ENCODE measurements at places on chromosomes 4 and X.

DNA sequence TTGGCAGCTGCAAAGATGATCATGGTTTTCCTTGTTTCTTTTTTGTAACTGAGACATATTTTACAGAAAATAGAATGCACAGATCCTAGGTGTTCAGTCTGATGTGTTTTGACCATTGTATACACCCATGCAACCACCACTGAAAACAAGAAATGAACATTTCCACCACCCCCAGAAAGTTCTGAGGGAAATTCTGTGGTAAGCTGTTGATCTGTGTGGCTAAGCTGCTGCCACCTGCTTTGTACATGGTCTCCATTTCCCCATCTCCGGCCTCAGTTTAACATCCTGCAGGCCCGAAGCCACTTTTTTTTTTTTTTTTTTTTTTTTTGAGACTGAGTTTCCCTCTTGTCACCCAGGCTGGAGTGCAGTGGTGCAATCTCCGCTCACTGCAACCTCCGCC is 65.3 kb downstream of the NYX start:
- DNase-seq, result no peak

- no peak for DNase-seq
These were observed 10.6 kb downstream of the MSN start for GRCh38 chrX:65677954-65678469.

GRCh38 chrX:104310657-104311254 is 56.0 kb upstream of the ESX1 start:
- no peak for DNase-seq

DNA sequence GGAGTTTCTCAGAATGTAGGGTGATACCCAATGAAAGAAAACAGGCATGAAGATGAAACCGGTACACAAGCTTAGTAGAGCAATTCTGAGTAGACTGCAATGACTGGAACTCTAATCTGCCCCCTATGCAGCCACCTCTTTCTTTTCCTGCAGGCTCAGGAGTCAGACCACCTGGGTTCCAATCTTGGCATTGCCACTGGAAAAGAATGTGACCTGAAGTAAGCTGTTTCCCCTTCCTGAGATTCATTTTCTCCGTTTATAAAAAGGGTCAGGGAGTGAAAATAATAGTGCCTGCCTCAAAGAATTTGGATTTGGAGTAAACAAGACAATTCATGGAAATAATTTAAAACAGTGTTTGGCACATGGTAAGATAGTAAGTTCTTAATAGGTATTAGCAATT is 1464.0 kb downstream of the PCDH7 start:
- no peak for DNase-seq

- DNase-seq, result no peak
These were observed 63.5 kb downstream of the DCLK2 start for GRCh38 chr4:150141756-150142155.

DNA sequence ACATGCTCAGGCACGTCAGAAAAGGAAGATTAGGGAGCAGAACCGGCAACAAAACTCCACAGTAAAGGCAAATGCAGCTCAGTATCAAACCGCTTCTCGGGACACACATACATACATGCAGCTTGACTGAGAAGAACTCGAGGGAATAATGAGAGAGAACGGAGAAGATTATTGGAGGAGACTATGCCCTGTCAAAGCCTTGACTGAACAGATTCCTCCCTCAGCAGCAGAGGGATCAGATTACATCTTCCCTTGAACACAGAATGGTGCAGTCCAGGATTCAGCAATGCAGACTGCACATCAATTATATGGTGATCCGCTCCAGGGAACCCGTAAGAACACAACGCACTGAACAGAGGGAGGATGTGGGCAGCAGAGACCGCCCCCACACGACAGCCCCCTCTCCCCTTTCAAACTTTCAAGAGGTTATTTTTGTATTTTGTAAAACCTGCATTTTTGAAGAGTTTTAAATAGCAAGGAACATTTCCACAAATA is 183.2 kb downstream of the FBXW7 start:
- peak; percentile 33 for DNase-seq

- no peak for DNase-seq
These were observed 79.7 kb upstream of the PRPS2 start for GRCh38 chrX:12711435-12712040.

GRCh38 chr4:35939751-35940150 is 304.6 kb downstream of the ARAP2 start:
- DNase-seq, result no peak

- DNase-seq, result no peak
These were observed 10.5 kb downstream of the TEX13B start for GRCh38 chrX:107971636-107972035.

GRCh38 chr4:173748353-173748752 is 218.3 kb upstream of the HAND2 start:
- DNase-seq, result no peak

GRCh38 chr4:28427306-28428085 is 1566.9 kb downstream of the STIM2 start:
- DNase-seq, result no peak

DNA sequence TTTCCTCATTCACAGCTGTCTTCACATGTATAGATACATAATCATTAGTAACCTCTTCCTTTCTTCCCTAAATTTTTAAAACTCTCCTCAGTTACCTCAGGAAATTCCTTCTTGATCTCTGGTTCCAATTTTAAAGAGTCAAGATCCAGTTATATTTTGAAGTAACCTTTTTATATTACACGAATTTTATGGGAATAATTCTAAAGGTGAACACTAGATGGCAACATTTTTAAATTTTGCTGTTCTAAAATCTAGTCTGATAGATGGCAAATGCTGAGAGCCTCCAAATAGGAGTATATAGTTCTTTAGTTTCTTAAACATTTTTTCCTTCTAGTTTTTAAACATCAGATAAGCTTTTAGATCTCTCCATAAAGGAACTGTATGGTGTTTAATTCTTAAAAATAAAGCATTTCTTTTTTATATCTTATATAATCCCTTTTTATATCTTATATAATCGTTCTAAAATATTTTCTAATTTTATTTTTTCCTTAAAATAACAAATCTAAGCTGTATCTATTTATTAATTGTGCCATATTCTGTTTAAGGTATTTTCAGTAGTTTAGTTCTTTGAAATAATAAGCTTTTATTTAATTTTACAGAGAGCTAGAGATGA is 37.9 kb upstream of the PAPSS1 start:
- DNase-seq, result no peak

DNA sequence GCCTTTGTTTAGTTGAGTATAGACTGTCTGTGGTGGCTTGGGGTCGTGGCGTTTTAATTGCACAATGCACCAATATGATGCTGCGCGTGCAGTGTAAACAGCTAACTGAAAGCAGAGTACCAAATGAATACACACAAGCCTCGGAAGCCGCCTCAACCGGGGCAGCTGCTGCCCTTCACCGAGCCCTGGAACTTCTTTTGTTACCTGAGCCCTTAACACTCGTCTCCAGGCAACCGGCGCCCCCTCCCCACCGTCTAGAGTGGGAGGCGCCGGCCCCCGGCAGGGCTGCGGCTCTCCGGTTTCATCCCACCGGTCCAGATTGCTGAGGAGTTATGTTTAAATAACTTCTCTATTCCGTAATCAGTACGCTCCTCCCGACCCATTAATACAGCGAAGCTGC is 173.2 kb upstream of the TBL1X start:
- peak; percentile 40 for DNase-seq

DNA sequence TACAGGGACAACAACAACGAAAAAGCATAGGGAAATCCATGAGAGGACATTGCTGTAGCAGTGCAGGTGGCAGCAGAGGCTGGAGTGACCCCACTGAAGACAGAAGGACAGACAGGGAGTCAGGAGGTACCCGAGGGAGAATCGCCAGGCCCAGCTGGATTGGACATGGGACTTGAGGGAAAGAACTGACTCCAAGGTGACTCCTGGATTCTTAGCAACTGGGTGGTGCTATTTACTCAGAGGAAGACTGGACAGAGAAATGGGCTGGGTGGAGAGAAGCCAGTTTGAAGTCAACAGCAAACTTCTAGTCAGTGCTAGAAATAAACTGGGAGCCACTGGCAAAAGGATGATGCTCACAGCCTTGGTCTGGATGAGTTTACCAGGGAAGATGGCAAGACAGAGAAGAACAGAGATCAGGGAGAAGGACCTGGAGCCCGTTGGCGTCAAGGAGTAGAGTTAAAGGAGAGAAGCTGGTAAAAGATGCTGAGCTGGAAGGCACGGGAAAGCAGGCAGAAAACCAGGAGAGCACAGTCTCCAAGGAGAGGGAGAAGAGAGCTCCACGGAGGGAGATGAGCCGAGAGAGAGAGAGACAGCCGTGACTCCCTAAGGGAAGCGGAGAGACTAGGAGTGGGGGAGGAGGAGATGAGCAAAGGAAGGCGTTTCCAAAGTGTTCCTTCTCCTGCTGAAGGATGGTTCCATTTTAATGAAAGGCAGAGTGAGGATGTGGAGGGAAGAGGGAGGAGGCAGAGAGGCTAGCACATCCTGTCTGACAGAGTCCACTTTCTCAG is 119.4 kb downstream of the AFAP1 start:
- DNase-seq, result no peak

DNA sequence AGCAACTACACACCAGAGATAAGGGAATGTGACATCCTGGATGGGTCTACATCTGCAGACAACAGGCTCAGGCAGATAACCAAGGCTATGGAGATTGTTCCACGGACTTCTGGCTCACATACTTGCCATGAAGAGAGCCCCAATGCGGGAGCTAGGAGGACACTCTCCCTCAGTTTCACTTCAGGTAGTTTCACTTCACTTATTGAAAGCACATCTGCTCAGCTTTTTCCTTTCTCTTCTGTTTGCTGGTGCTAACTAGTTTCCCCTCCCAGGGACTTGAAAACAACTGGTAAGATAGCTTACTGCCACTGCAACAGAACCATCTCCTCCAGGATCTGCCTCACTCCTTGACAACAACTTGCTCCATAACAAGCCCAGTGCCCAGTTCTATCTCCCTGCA is 1.4 kb upstream of the CT47C1 start:
- no peak for DNase-seq

DNA sequence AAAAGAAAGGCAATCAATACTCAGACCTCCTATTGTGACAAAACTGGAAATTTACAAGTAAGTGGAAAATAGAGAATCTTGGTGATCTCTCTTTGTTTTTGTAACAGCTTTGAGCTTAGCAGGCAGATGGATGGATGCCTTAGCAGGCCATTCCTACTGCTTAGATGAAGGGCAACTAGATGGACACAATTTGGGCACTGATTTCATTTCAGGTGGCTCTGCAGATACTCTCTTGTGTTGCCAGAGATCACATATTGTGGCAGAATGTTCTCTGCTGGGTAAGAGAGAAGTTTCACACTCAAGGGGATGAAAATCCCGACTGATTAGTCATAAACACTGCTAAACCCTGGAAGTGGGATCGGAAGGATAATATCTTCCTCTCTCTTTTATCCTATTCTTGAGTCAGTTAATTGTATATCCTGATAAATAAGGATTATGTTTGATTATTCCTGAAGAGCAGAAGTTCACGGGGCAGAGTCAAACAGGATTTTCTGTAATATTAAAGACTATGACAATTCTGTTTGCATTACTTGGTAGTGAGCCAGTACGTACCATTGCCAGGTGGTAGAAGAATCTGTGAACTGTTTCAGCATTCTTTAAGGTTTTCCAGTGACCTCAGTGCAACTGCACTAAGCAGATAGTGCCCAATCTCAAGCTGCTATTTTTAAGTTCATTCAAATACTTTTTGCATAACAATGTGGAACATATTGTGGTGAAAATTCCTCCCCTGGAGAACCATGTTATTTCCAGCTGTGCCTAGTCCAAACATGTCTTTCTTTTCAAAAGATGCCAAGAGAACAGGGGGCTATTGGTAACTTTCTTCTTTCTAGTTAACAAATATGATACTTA is 974.3 kb downstream of the FSTL5 start:
- no peak for DNase-seq

DNA sequence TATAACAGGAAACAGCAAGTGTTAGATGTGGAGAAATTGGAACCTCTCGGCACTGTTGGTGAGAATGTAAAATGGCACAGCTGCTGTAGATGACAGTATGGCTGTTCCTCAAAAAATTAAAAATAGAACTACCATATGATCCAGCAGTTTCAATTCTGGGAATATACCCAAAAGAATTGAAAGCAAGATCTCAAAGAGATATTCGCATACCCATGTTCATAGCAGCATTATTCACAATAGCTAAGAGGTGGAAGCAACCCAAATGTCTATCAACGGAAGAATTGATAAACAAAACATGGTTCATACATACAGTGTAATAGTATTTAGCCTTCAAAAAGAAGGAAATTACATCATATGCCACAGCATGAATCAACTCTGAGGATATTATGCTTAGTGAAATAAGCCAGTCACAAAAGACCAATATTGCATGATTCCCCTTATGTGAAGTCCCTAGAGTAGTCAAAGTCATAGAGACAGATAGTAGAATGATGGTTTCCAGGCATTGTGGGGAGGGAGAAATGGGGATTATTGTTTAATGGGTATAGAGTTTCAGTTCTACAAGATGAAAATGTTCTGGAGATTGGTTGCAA is 467.7 kb downstream of the IDS start:
- no peak for DNase-seq

GRCh38 chr4:2587213-2587823 is 50.9 kb downstream of the FAM193A start:
- DNase-seq, result no peak

DNA sequence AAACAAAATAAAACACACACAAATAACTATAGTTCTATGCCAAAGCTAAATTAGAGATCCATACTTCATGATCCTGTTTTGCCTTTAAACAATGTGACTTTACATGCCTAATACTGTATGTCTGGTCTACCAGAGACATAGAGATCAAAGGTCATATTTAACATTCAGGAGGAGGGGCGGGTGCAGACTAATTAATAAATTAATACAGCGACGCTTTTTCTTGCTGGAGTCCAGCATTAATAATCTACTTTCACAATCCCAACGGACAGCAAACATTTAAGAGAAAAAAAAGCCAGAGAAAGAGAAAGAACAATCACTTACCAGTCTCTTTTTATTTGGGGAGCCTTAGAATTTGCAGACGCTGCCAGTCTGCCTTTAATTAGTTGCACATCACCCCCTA is 509 bp downstream of the CXXC4 start:
- no peak for DNase-seq

GRCh38 chr4:54473798-54474197 is 184.0 kb upstream of the KIT start:
- no peak for DNase-seq

DNA sequence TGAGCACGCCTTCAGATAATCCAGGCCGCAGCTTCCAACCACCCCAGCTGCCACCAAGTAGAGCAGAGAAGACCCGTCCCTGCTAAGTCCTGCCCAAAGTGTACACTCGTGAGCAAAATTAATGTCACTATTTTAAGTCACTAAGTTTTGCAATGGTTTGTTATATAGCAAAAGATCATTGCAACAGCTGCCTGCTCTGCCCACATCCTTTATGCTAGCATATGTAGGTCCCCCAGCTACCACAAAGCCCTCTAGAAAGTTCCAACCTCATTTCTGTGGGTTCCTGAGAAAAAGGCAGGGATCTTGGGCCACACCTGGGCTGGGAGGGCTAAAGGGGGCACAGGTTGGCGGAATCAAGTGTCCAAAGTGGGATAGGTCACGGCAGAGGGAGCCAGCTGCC is 346.9 kb downstream of the BCOR start:
- no peak for DNase-seq

DNA sequence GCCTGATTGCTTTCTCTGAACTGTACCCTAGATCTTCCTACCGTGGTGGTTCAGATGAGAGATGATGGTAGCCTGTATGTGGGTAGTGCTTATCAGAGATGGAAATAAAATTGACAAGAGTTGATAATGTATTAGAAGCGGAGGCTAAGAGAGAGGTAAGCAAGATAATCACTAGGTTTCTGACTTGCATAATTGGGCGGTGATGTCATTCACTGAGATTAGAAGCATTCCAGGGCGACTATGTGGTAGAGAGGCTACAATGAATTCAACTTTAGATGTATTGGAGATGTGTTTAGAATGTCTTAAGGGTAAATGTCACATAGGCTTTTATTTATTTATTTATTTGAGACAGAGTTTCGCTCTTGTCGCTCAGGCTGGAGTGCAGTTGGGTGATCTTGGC is 415 bp upstream of the TENM3 start:
- DNase-seq, result no peak

All from mesothelial cell of epicardium (in vitro differentiated cells).